Fibroblast of mammary gland (primary cell): ENCODE measurements at places on chromosomes 6 and 20.

- DNase-seq, result no peak
Measured at GRCh38 chr6:137901454-137901853, 34.4 kb downstream of the TNFAIP3 start.

- DNase-seq, result no peak
Measured at GRCh38 chr6:31352310-31352682, 4.7 kb downstream of the HLA-B start.

DNA sequence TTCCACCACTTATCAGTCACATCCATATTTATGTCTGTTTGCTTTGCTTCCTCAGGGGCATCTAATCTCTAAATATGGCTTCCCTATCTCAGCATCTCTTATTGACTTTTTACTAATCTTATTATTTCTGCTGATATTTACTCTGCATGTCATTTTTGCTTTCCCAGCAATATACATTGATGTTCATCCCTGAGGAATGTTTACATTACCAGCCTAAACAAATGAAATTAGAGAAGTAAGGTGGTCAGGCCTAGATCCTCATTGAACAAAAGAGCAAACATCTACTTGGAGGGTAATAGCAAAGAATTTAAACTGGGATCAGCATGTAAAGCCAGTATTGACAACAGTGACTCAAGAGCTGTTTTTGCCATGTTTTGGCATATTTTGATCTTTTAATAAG is 546.4 kb downstream of the MMUT start:
- DNase-seq, result no peak

DNA sequence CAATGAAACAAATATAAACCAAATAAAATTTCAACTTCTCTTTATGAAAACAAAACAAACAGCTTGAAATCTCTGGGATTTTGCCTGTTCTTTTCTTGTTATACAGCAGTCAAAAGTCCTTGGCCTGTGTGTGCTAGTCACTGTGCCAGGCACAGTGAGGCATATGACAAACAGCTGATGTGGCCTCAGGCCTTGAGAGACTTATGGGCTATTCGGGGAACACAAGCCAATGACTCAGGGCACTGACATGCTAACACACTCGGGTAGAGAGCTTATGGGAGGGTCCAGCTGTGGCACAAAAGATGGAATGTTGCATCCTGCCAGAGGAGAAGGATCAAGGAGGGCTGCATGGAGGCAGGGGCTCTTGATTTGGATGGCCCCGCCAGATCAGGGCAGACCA is 95.4 kb upstream of the NKX2-2 start:
- DNase-seq, result no peak

GRCh38 chr6:126170978-126171382 is 168.9 kb upstream of the CENPW start:
- DNase-seq, result peak; percentile 38

DNA sequence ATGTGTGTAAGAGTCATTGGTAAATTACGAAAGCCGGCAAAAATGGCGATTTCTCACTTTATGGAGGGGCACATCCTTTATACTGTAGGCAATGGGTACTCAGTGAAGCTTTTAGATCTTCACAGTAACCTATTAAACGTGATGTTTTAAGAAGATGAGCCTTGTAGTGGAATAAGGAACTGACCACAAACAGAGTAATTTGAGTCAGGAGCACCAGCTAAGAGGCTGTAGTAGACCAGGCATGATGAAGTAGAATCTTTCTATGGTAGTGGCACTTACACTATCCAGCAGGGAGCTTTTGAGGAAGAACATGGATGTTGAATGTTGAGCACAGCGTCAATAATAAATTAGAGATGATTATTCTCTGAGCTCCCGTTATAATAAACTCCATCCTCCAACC is 65.9 kb downstream of the HIVEP2 start:
- no peak for DNase-seq

DNA sequence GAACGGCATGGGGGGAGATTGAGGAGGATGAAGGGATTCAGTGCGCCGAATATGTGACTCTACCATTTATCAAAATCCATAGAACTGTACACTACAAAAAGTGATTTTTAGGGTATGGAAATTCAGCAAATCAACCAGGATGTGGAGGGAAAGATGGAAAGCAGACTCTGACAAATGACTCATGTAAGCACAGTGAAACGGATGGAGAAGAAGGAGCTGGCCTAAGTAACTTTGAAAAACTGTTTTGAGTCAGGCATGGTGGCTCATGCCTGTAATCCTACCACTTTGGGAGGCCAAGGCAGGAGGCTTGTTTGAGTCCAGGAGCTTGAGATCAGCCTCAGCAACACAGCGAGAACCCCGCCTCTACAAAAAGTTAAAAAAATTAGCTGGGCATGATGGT is 39.2 kb downstream of the MUC22 start:
- DNase-seq, result peak; percentile 54

DNA sequence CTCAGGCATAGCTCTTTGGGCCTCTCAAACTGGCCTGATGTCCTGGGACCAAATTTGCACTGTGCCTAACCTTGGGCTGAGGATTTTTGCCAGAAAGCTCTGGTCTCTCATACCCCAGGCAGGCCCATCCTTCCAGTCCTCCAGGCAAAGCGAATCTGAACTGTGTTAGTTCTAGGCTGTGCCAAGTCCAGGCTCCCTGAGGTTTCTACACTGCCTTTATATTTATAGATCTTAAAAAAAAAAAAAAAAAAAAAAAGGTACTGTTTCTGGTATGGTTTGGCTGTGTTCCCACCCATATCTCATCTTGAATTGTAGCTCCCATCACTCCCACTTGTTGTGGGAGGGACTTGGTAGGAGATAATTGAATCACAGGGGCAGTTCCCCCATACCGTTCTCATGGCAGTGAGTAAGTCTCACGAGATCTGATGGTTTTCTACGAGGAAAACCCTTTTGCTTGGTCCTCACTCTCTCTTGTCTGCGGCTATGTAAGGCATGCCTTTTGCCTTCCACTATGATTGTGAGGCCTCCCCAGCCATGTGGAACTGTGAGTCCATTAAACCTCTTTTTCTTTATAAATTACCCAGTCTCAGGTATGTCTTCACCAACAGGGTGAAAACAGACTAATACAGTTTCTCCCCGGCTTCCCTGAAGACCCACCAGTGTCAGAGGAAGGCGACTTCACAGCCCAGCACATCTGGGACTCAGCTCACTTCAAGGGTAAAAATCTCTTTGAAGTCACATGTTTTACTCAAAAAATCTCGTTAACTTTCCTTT is 39.0 kb upstream of the TBXT start:
- DNase-seq, result peak; percentile 11

- DNase-seq, result no peak
Measured at GRCh38 chr20:11153819-11154218, 480.0 kb upstream of the JAG1 start.
